ENCODE measurements at places on chromosomes 13 and 19. TPM values are rescaled to one million over a fixed set of nuclear protein-coding genes. Genes with fewer than 3 reads are reported as not detected.

The CEACAM19 gene
- 2.7 TPM for total RNA-seq

The ERICH4 gene
- not detected for total RNA-seq

The NOVA2 gene
- total RNA-seq = 22.7 TPM

The RNF225 gene
- 1.2 TPM for total RNA-seq

The LHFPL6 gene
- total RNA-seq = 17.0 TPM

The ZSCAN1 gene
- 1.2 TPM for total RNA-seq

The ZNF554 gene
- total RNA-seq = 3.9 TPM

The TMEM86B gene
- 2.1 TPM for total RNA-seq

The PPP5C gene
- total RNA-seq = 112 TPM

The CALR3 gene
- 0.32 TPM for total RNA-seq

The ZNF667 gene
- 9.3 TPM for total RNA-seq

The PLEKHF1 gene
- total RNA-seq = 11.1 TPM

The MATK gene
- 21.5 TPM for total RNA-seq

The ZNF675 gene
- 27.8 TPM for total RNA-seq

The ZNF253 gene
- total RNA-seq = 74.6 TPM

The PPM1N gene
- 11.0 TPM for total RNA-seq

The MAST1 gene
- 25.2 TPM for total RNA-seq

The RHPN2 gene
- 36.2 TPM for total RNA-seq

The PINLYP gene
- 9.2 TPM for total RNA-seq

The GJB2 gene
- 0.20 TPM for total RNA-seq

The CPAMD8 gene
- 11.1 TPM for total RNA-seq

The KLK3 gene
- not detected for total RNA-seq

All from H1 (cell line).